Breast epithelium (tissue), 4 donors: ENCODE measurements at places on chromosomes 1 and 21.

DNA sequence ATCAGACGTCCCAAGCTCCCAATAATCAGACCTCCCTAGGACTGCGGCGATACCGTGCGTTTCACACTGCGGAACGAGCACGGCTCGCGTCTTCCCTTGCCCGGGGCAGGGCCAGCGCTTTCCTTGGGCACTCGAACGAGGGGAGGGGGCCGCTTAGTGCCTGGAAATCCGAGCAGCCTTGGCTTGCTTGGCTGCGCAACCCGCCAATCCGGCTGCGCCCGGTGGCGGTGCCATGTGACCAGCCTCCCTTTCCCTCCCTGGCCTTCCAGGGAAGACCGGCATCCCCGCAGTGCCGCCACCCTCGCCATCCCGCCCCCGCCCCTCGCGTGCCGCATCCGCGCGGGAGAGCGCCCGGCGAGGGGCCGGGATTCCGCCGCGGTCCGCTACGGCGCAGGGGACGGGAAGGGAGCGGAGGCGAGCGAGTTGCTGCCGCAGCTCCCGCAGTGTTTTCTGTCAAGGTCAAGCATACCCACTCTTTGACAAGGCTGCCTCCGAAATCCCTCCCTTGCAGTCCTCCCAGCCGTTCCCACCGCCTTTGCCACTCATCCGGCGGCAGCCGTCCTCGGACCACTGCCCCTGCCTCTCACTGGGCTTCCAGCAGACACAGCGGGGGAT, 8.3 kb upstream of the RNF19B start:
- H3K4me1 ChIP-seq: no peaks in the 10 kb centered on the region
- H3K27me3 ChIP-seq: no peaks in the 10 kb centered on the region
- no peaks in the 10 kb centered on the region for H3K36me3 ChIP-seq

- H3K27ac ChIP-seq: no peak overlapping the region
- H3K4me1 ChIP-seq: no peaks in the 10 kb centered on the region
- no peaks in the 10 kb centered on the region for H3K27me3 ChIP-seq
- H3K4me3 ChIP-seq: no peak overlapping the region
Measured at GRCh38 chr1:117598489-117598888, 7.4 kb upstream of the TENT5C start.

GRCh38 chr1:157151073-157151472, 12.9 kb upstream of the ETV3 start:
- H3K27ac ChIP-seq: no peak overlapping the region
- no peak for DNase-seq
- no peaks in the 10 kb centered on the region for H3K36me3 ChIP-seq

DNA sequence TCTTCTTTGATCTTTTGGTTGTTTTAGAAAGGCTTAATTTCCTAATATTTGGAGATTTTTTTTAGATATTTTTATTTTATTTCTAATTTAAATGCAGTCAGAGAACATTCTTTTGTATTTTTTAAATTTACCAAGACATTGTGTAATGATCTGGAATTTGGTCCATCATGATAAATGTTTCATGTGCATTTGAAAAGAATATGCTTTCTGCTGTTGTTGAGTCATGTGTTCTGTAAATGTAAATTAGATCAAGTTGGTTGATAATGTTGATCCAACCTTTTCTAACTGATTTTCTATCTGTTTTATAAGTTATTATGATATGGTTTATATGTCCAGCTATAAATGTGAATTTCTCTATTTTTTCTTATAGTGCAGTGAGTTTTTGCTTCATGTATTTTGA, 19.8 kb downstream of the UTS2 start:
- no peaks in the 10 kb centered on the region for H3K4me1 ChIP-seq
- H3K4me3 ChIP-seq: no peak overlapping the region
- H3K27me3 ChIP-seq: no peaks in the 10 kb centered on the region
- H3K36me3 ChIP-seq: peaks cover 6% of the 10 kb centered on the region
- H3K27ac ChIP-seq: no peak overlapping the region

GRCh38 chr1:16078925-16079656, 5.6 kb upstream of the FAM131C start:
- H3K27ac ChIP-seq: peak overlapping the region; percentile 1
- peak; percentile 69 for DNase-seq
- H3K27me3 ChIP-seq: no peaks in the 10 kb centered on the region
- no peaks in the 10 kb centered on the region for H3K4me1 ChIP-seq
- H3K36me3 ChIP-seq: no peaks in the 10 kb centered on the region
- peak overlapping the region; percentile 21 for H3K4me3 ChIP-seq

- no peak overlapping the region for H3K4me3 ChIP-seq
- no peaks in the 10 kb centered on the region for H3K27me3 ChIP-seq
- no peaks in the 10 kb centered on the region for H3K4me1 ChIP-seq
- no peak overlapping the region for H3K27ac ChIP-seq
Measured at GRCh38 chr1:238950784-238951183, 435.6 kb upstream of the CHRM3 start.

DNA sequence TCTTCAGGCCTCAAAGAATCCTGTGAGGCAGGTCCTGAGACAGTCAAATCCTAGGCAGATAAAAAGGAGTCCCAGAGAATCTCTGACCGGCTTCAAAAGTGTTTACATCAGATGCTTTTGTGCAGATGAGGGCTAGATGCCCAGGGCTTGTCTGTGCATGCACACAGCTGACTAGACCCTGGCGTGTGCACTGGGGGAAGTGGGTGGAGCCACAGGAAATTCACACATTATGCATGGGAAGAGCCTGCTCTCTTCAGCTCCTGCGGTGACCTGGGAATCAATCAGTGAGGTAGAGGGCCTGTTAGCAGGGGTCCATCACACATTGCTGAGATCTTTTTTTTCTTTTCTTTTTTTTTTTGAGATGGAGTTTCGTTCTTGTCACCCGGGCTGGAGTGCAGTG, 36.6 kb upstream of the NHLH2 start:
- no peaks in the 10 kb centered on the region for H3K36me3 ChIP-seq
- no peak for DNase-seq

- no peak overlapping the region for H3K4me3 ChIP-seq
- no peaks in the 10 kb centered on the region for H3K36me3 ChIP-seq
- no peaks in the 10 kb centered on the region for H3K4me1 ChIP-seq
- H3K27ac ChIP-seq: peak overlapping the region; percentile 59
- H3K27me3 ChIP-seq: no peaks in the 10 kb centered on the region
- no peak for DNase-seq
Measured at GRCh38 chr1:59682396-59683080, 132.2 kb upstream of the HOOK1 start.

DNA sequence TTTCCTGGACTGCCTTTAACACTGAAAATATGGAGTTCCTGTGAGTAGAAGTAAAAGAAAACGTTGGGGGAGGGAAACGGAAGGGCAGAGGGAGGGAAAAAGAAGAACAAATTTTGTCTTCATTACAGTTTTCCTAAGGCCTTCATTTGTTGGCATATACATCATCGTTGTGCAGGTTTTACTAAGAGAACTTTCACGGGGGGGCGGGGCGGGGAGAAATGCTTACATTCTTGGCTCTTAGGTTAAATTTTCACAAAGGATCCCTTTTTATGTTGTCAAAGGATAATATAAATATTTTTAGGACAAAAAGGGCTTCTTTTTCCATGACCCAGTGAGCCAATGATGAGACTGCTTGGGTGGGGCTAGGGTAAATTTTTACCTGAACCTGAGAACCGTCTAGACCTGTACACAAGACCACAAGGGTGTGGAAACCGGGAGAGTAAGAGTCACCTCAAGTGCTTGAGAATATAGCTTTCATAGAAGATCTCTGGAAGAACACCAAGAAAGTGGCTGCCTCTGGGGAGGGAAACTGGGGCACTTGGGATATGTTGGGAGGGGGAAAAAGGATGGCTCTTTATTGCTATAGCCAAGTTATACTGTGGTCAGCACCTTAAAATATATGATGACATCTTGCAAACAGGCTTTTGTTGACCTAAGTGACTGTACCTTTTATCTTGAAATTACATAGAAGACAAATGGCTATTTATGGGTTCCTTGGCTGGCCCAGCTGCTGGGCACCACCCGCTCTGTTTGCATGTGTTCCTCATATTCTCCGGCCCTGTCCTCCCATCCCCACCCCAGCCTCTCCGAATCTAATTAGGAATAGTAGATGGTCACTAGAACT, 2.0 kb upstream of the UTP25 start:
- no peak overlapping the region for H3K4me3 ChIP-seq
- H3K27ac ChIP-seq: peak overlapping the region; percentile 70
- no peaks in the 10 kb centered on the region for H3K36me3 ChIP-seq
- peaks cover 10% of the 10 kb centered on the region for H3K4me1 ChIP-seq

GRCh38 chr1:155326631-155327037, 5.9 kb downstream of the RUSC1 start:
- H3K27me3 ChIP-seq: no peaks in the 10 kb centered on the region
- DNase-seq: no peak
- no peak overlapping the region for H3K27ac ChIP-seq
- H3K36me3 ChIP-seq: no peaks in the 10 kb centered on the region

GRCh38 chr1:205416322-205416721, 5.5 kb downstream of the LEMD1 start:
- no peak overlapping the region for H3K27ac ChIP-seq
- H3K36me3 ChIP-seq: no peaks in the 10 kb centered on the region
- no peaks in the 10 kb centered on the region for H3K4me1 ChIP-seq
- no peak overlapping the region for H3K4me3 ChIP-seq

DNA sequence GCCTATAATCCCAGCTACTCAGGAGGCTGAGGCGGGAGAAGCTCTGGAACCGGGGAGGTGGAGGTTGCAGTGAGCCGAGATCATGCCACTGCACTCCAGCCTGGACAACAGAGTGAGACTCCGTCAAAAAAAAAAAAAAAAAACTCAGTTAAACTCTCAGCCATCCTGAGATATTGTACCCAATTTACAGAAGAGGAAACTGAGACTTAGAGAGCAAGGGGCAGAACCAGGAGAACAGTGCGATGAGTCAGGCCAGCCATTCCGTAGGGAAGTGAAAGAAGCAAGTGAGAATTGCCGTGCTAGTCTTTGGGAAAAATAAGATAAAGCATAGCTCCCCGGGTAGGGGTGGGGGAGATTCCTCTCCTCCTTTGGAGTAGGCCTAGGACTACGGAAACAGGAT, 69.7 kb downstream of the SETD4 start:
- no peak for DNase-seq
- no peak overlapping the region for H3K4me3 ChIP-seq
- no peaks in the 10 kb centered on the region for H3K36me3 ChIP-seq

- no peaks in the 10 kb centered on the region for H3K36me3 ChIP-seq
- no peak overlapping the region for H3K4me3 ChIP-seq
- H3K27me3 ChIP-seq: no peaks in the 10 kb centered on the region
- no peak overlapping the region for H3K27ac ChIP-seq
Measured at GRCh38 chr1:201666645-201667044, 127.7 kb downstream of the NAV1 start.

- no peak for DNase-seq
- H3K4me3 ChIP-seq: no peak overlapping the region
- no peaks in the 10 kb centered on the region for H3K36me3 ChIP-seq
- no peaks in the 10 kb centered on the region for H3K4me1 ChIP-seq
- H3K27ac ChIP-seq: no peak overlapping the region
Measured at GRCh38 chr21:24259241-24259640, 1348.0 kb downstream of the MRPL39 start.

GRCh38 chr1:223482766-223483165, 89.6 kb downstream of the CCDC185 start:
- no peak overlapping the region for H3K27ac ChIP-seq
- DNase-seq: no peak
- H3K4me1 ChIP-seq: no peaks in the 10 kb centered on the region
- no peaks in the 10 kb centered on the region for H3K36me3 ChIP-seq
- H3K27me3 ChIP-seq: no peaks in the 10 kb centered on the region
- H3K4me3 ChIP-seq: no peak overlapping the region

DNA sequence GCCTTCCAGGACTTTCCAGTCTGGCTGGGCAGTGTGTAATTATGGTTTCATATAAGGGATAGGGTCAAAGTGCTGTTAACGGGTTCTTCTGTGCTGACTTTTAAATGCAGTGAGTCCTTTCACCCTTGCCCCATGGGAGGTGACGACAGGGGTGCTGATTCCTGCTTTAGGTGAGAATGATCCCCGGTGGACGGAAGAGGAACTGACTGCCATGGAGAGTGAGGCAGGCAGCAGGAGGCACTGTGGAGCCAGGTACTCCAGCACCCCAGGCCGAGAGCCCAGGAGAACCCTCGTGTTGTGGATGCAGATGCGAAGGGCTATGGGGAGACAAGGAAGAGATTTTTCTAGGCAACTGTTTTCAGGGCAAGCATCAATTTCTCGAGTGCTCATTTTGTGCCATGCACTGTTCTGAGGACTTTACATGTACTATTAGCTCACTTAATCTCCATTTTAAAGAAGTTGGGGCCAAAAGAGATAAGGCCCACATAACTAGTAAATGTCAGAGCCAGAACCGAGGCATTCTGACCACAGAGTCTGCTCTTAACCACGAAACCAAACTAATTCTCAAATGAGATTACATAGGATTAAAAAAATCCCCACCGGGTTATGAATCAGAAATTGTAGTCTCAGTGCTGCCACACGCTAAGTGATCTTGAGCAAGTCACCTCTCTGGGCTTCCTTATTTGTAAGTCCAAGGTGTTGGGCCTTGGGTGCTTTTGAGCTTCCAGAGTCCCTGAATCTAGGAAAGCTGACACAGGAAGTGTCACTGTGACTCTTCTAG, 28.2 kb downstream of the STPG1 start:
- no peaks in the 10 kb centered on the region for H3K36me3 ChIP-seq
- H3K27me3 ChIP-seq: no peaks in the 10 kb centered on the region
- no peak for DNase-seq
- H3K4me1 ChIP-seq: no peaks in the 10 kb centered on the region
- H3K4me3 ChIP-seq: no peak overlapping the region

DNA sequence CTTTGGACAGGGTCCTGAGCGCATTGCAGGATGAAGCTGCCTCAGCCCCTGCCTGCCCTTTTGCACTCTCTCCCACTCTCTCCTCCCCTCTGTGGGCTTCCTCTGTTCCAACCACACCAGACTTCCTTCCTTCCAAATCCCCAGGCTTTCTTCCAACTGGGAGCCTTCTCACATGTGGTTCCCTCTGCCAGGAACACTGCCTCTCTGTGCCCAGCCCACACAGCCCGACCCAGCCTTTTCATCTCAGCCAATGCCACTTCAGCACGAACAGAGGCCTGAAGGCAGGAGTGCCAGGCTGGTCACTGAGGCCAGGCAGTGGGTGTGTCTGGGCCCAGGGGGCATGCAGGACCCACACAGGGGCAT, 5.9 kb downstream of the SELENON start:
- no peaks in the 10 kb centered on the region for H3K36me3 ChIP-seq
- no peak overlapping the region for H3K4me3 ChIP-seq
- peak; percentile 73 for DNase-seq
- H3K4me1 ChIP-seq: peaks cover 8% of the 10 kb centered on the region

DNA sequence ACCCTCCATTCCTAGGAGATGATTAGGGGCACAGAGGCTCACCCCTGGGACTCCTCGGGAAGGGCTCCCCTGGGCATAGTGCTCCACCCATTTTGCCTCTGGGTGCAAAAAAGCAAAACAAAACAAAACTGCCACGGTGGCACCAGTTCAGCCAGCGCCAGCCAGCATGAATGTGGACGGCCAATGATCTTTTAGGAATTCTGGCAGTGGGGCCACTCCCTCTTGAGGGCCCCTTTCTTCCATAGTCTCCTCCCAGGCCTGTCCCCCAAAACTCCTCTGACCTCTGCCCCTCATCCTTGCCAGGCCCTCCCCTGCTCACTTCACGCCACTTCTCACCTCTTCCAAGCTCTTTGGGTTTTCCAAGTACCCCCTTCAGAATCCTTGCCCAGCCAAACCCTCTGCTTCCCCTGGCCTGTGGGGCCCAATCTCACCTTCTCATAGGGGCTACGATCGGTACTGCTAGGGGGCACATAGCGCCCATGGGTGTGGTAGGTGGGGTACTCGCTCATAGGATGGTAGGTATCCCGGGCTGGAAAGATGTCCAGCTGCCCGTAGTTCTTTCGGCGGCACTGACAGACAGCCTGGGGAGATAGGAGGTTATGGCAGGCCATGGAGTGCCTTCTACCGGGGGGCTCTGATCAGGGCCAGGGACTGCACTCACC, 13.3 kb downstream of the TRIM46 start:
- no peaks in the 10 kb centered on the region for H3K27me3 ChIP-seq
- H3K4me1 ChIP-seq: no peaks in the 10 kb centered on the region
- no peak for DNase-seq
- H3K27ac ChIP-seq: peak overlapping the region; percentile 91
- H3K4me3 ChIP-seq: no peak overlapping the region
